Thyroid gland (tissue), 4 donors: ENCODE measurements at places on chromosomes 6 and 20. TPM values are rescaled to one million over a fixed set of nuclear protein-coding genes. Genes with fewer than 3 reads are reported as not detected.

DNA sequence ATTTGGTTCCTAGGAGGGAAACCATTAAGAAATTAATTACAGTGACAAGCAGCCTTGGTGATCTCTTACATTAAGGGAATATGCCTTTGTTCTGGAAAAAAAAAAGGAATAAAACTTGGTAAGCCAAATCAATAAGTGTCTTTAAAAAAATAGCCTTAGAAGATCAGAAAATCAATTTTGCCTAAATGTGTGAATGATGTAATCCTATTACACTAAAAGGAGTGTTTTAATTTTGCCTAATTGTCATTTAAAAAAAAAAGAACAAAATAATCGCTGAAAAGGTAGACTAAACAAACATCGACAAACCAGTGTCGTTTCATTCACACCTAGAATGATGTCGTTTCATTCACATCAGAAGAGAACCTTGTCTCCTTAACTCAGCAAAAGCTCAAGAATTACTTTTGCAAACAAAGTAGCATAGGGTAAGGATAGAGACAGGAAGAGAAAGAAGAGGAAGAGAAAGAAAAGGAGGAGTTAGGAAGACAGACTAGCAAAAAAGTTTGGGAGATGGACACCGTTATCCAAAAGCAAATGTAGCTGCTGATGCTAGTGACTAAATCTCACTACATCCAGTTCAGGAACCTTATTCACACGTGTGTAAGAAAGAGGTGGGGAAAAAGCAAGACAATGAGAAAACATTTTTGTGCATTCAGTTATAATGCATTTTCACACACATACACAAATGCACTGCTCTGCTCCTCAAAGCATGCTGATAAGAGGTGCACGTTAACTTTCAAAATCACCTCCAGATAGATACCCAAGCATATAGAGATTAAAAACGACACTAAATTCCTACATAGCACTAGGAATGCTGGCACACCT lies 60.6 kb downstream of the HIVEP2 start:
- no peaks in the 10 kb centered on the region for H3K36me3 ChIP-seq
- H3K4me3 ChIP-seq = no peak overlapping the region
- H3K27ac ChIP-seq = peak overlapping the region; percentile 60
- H3K27me3 ChIP-seq = no peaks in the 10 kb centered on the region
- peaks cover 26% of the 10 kb centered on the region for H3K4me1 ChIP-seq
- DNase-seq = no peak

DNA sequence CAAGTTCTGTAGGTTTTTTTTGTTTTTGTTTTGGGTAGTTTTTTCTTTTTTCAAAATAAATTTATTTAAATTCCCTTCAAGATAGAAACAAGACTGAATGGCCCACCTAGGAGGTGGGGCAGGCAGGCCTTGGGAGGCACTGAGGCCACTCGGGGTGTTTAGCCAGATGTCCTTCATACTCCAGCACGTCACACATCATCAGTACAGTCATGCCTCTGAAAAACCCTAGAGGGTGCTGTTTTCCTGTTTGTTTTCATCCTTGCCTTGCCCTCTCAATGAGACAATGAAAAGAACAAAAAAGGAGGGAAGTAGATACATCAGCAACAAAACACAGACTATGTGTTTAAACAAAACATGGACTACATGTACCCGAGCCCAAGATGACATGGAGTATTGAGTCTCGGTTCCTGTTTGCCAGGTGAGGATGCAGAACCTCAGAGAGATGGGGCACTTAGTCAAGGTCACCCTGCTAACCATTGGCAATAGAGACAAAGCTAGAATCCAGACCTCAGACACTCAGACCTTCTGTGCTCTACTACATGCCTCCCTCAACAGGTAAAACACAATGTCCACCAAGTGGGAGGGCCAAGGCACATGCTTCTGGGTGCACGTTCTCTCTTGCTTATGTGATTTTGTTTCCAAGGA lies 26.8 kb upstream of the CLIC5 start:
- no peak for DNase-seq
- no peaks in the 10 kb centered on the region for H3K27me3 ChIP-seq
- H3K4me1 ChIP-seq = no peaks in the 10 kb centered on the region
- H3K36me3 ChIP-seq = no peaks in the 10 kb centered on the region
- no peak overlapping the region for H3K4me3 ChIP-seq
- H3K27ac ChIP-seq = no peak overlapping the region

GRCh38 chr6:148240861-148241477 lies 101.7 kb upstream of the SASH1 start:
- H3K27ac ChIP-seq = peak overlapping the region; percentile 77
- no peaks in the 10 kb centered on the region for H3K36me3 ChIP-seq
- no peak overlapping the region for H3K4me3 ChIP-seq
- no peaks in the 10 kb centered on the region for H3K27me3 ChIP-seq
- no peak for DNase-seq

GRCh38 chr6:1082285-1082935 lies 229.5 kb upstream of the FOXQ1 start:
- H3K4me3 ChIP-seq = no peak overlapping the region
- H3K36me3 ChIP-seq = no peaks in the 10 kb centered on the region
- no peak for DNase-seq
- H3K27ac ChIP-seq = no peak overlapping the region
- H3K4me1 ChIP-seq = no peaks in the 10 kb centered on the region
- no peaks in the 10 kb centered on the region for H3K27me3 ChIP-seq

DNA sequence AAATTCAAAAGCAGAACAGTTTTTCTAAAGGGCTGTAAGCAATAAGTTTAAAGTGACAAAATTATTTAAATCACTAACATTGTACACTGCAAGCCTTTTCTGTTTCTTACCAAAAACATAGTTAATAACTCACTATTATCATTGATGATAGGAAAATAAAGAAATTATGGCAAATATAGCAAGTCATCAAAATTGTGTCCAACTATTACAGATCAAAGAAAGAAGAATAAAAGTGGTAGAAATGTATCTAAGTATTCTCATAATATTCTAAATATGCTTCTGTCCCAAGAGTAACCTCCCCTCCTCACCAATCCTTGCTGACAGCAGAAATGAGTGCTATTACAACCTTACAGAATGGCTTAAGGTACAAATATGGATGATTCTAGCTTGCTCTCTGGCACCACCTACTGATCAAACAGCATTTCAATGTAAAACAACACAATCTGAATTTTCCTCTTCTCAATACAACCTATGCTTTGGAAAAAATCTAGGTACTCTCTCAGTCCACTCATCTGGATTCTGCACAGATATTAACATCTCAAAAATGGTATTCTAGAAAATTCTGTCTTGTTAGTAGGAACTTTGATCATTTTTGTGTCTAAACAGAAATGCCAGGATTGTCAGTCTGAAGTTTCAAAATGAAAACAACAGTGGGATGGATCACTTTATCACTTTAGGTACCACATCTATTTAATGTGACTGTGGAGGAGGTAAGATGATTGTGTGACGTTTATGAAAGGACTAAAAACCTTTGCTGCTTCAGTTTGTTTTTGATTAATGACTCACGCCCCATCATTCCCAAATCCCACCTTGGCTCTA lies 40.9 kb downstream of the ZFP64 start:
- H3K4me3 ChIP-seq = no peak overlapping the region
- H3K27me3 ChIP-seq = no peaks in the 10 kb centered on the region
- no peak overlapping the region for H3K27ac ChIP-seq
- peaks cover 7% of the 10 kb centered on the region for H3K36me3 ChIP-seq

DNA sequence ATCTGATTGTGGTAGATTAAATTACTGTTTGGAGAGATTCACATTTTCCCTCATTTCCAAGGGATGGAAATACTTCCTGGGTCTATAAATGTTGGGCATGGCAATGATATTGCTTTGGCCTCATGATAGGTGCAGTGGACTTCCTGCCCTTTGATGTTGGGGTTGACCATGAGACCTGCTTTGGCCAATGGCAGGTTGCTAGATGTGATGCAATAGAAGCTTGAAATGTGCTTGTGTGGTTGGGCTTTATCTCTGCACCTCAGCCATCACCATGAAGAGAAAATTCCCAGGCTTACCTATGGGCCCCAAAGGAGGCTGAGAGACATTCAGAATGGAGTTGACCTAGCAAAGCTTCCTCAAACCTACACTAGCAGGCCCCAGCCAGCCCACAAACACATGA lies 69.4 kb downstream of the SLC22A3 start:
- DNase-seq = no peak
- H3K27me3 ChIP-seq = no peaks in the 10 kb centered on the region
- no peak overlapping the region for H3K4me3 ChIP-seq

GRCh38 chr6:35161266-35161665 lies 20.1 kb upstream of the TCP11 start:
- H3K27me3 ChIP-seq = no peaks in the 10 kb centered on the region
- peaks cover 47% of the 10 kb centered on the region for H3K4me1 ChIP-seq
- DNase-seq = no peak

DNA sequence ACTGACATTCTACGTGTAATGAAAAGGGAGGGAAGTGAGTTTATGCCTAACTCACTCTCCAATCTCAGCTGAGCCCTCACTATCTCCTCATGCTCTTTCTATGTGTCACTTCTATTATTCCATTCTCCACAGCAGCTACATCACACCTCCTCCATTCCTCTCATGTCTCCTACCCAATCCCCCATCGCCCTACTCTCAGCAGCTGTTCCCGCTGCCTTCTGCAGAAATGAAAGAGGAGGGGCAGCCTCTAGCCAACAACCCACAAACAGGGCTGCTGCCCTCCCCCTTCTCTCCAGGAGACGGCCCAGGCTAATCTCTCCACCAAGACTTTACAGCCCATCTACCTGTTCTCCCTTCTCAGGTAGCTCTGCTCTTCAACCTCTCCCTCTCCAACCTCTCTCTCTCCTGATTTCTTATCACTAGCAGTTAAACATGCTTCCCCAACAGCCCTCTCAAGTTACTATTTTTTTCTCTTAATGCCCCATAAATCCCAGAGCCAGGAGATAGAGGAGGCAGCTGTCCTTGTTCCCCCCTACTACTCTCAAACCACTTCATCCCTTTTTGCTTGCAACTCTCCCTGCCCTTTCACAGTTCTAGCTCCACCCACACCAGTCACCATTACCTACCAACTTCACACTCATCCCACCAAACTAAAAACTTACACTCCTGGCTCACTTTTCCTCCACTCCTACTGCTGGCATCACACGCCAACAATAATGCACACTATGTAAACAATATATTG lies 136.5 kb downstream of the BTBD9 start:
- DNase-seq = no peak
- no peaks in the 10 kb centered on the region for H3K36me3 ChIP-seq
- H3K4me3 ChIP-seq = no peak overlapping the region
- no peaks in the 10 kb centered on the region for H3K4me1 ChIP-seq
- H3K27ac ChIP-seq = no peak overlapping the region
- no peaks in the 10 kb centered on the region for H3K27me3 ChIP-seq

DNA sequence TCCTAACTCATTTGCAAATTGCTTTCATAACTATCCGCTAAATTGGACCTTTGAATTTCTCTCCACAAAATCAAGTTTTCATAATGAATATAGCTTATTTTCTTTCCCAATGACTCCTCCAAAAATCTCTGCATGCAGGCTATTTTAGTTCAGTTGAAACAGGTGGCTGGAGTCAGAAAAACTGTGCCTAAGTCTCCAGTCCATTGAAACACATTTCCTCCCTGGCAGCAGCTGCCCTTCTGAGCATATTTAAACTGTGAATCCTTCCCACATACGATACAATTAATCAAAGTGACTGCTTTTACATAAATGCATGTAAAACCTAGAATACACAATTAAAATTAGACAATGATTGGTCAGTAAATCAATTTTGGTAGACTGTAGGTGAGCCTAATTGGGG lies 344.6 kb upstream of the MARCKS start:
- H3K36me3 ChIP-seq = no peaks in the 10 kb centered on the region
- no peaks in the 10 kb centered on the region for H3K27me3 ChIP-seq
- DNase-seq = no peak
- H3K4me3 ChIP-seq = no peak overlapping the region

- no peaks in the 10 kb centered on the region for H3K27me3 ChIP-seq
- no peak overlapping the region for H3K27ac ChIP-seq
- peaks cover 11% of the 10 kb centered on the region for H3K4me1 ChIP-seq
- DNase-seq = no peak
- no peak overlapping the region for H3K4me3 ChIP-seq
- H3K36me3 ChIP-seq = peaks cover 58% of the 10 kb centered on the region
Observed at GRCh38 chr20:53569606-53570307, 23.9 kb downstream of the ZNF217 start.

DNA sequence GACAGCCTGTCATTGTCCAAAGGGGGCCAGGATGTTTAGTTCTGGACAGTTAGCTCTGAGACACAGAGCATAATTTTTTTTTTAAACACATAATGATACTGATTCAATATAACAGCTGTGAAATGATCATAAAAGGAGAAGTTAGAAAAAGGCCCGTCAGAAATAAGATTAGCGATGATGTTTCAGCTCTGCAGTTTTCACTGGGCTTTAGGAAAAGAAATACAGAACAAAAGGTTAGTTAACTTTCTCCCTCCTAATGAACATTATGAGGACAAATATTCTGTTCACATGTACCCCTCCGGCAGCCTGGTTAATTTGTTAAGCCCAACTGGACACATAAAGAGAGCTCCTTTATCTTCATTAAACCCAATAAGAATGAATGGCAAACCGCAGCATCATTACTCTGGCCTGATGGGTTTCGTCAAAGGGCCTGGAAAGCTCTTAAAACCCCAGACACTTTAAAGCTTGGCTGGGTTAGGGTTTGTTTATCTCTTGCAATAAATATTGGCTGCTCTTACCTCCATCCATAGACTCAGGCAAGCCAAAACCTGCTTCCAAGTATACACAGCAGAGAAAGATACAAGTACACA lies 394.6 kb downstream of the KIF16B start:
- H3K27ac ChIP-seq = no peak overlapping the region
- no peaks in the 10 kb centered on the region for H3K4me1 ChIP-seq
- DNase-seq = no peak
- H3K4me3 ChIP-seq = no peak overlapping the region
- H3K27me3 ChIP-seq = no peaks in the 10 kb centered on the region

DNA sequence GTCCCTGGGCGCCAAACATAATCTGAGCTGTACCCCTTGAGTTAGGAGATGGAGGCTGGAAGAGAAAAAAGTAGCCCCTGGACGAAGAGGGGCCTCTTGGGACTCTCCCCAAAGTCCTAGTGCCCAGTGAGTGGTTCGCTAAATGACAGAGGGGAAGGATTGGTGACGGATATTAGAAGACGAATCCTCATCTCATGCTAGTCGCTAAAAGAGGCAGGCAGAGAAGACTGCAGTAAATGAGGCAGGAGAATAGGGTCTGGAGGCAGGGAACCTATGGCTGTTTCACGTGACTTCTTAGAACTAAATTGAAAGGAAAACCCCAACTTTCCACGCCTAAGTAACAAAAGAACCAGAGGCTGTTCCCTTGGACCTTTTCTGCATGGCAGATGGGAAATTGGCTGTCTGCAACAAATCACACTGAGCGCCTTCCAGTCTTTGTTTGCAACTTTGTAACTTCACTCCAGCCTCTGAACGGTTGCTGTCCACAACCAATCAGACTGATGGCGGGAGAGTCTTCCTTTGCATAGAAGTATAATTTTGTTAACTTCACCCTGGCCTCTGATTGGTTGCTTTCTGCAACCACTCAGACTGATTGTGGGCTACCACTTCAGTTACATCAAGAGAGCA lies 731 bp upstream of the RBL1 start:
- peaks cover 14% of the 10 kb centered on the region for H3K4me1 ChIP-seq
- DNase-seq = no peak
- H3K27ac ChIP-seq = no peak overlapping the region
- H3K4me3 ChIP-seq = no peak overlapping the region
- H3K36me3 ChIP-seq = no peaks in the 10 kb centered on the region
- H3K27me3 ChIP-seq = no peaks in the 10 kb centered on the region

The GPR6 gene
- total RNA-seq = not detected

The IRF4 gene
- total RNA-seq = 0.54 TPM

The PLA2G7 gene
- total RNA-seq = 12.5 TPM

The GABRR2 gene
- 0.42 TPM for total RNA-seq

The BFSP1 gene
- 3.8 TPM for total RNA-seq

The SLC17A4 gene
- not detected for total RNA-seq
